NCI-H1930 (cell line): ENCODE measurements at places on chromosomes 1 and 21.

DNA sequence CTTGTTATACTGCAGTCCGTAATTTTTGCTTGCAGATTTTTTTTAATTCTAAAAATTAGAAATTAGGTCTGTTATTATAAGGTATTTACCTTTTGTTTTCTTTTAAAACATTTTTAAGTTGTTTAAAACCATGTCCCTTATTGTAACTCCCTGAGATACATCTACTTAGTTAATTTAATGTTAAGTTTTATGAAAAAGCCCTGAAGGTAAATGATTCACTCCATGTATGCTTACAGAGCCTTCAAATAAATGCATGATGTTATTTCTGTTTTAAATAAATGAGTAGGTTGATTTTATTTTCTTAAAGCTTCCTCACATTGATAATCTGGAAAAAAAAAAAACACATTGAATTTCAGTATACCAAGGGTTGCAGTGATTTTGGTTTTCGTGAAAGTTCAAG lies 7.5 kb downstream of the SRSF11 start:
- DNase-seq = no peak

GRCh38 chr1:93611668-93612067 lies 70.0 kb downstream of the BCAR3 start:
- DNase-seq = no peak

DNA sequence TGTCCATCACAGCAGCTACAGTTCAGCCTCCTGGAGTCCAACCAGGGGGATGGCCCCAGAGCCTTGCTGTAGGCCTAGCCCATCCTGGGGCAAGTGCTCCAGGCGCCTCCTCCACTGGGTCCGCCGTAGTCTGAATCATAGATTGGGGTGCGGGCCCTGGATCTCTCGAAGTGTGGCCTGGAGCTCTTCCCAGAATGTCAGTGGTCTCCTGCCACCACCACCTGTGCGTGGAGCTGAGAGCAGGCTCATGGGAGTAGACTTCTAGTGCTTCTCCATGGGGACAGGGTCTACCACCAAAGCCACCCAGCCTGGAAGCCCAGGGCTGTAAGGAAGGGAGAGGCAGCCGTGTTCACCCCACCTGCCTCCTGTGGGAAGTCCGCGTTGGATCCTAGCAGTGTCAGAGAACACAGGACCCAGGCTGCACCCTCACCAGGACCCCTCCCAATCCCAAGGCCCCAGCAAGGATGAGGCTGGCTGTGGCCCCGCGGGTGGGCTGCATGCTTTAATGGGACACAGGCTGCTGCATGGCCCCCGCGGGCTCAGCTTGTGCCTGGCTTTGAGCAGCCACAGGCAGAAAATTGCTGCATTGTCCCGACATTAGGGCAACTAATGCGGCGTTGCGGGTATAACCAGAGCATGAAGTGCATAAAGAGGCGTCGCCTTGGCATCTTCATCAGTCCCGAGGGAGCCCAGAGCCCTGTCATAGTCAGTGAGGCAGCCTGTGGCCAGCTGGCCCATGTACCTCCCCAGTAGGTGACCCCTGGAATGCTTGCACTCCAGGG lies 735 bp upstream of the HES3 start:
- no peak for DNase-seq

- DNase-seq = no peak
Observed at GRCh38 chr21:15159382-15160020, 94.7 kb upstream of the NRIP1 start.

GRCh38 chr1:66982561-66983260 lies 57.9 kb downstream of the MIER1 start:
- no peak for DNase-seq

- DNase-seq = no peak
Observed at GRCh38 chr21:40517646-40518045, 329.3 kb downstream of the DSCAM start.

GRCh38 chr1:42888013-42888633 lies 41.7 kb downstream of the ZNF691 start:
- no peak for DNase-seq

GRCh38 chr1:63888984-63889383 lies 115.2 kb downstream of the ROR1 start:
- no peak for DNase-seq

GRCh38 chr1:20276485-20277159 lies 14.1 kb upstream of the VWA5B1 start:
- DNase-seq = no peak

GRCh38 chr1:245803666-245804037 lies 648.9 kb downstream of the KIF26B start:
- no peak for DNase-seq

GRCh38 chr1:84299536-84300170 lies 1.9 kb upstream of the SAMD13 start:
- DNase-seq = no peak

- DNase-seq = no peak
Observed at GRCh38 chr1:32045772-32046171, 27.0 kb upstream of the TMEM39B start.

DNA sequence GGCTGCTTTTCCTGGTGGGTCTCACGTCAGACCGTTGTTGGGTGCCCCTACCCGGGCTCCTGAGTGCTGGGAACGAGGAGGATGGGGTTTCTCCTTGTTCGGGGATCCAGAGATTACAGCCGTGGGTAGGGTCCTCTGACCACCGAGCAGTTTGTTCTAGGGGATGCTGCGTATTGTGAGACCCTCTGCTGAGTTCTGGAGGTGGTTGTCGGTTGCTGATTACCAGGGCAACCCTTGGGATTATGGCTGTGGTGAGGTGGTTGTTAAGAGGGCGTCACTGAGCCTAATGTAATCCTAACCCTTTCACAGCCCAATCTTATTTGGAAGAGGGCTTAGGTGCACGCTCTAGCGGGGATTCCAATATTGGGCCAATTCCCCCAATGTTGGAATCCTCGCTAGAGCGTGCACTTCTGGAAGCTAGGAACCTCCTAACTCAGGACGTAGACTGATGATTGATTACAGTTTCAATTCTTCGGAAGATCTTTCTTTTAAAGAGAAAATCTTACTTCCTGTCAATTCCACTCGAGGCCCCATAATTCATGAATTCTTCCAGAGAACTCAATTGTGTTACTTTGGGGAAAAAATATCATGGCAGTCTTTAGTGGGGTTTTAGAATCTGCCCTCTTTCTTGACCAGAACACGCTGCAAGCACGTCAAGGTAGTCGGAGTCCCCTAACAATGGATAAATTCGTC lies 483 bp downstream of the TCEANC2 start:
- DNase-seq = no peak

DNA sequence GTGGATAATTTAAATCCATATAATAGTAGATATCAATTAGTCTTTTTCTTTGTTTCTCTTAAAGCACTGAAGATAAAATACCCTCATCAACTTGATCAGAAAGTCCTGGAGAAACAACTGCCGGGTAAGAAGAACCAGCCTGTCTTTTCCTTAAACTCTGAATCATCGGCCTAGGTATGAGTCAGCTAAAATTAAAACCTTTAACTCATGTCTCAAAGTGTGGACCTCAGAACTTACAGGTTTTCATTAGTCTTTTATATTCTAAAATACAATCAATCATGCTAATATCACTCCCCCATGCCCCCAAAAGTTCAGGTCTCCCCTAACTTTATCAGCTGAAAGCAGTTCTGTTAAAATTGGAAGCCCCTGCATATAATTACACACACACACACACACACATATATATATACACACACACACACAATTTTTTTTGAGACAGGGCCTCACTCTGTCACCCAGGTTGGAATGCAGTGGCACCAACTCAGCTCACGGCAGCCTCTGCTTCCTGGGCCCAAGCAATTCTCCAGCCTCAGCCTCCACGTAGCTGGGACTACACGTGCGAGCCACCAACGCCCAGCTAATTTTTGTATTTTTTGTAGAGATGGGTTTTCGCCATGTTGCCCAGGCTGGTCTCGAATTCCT lies 61.3 kb downstream of the B3GALNT2 start:
- no peak for DNase-seq

DNA sequence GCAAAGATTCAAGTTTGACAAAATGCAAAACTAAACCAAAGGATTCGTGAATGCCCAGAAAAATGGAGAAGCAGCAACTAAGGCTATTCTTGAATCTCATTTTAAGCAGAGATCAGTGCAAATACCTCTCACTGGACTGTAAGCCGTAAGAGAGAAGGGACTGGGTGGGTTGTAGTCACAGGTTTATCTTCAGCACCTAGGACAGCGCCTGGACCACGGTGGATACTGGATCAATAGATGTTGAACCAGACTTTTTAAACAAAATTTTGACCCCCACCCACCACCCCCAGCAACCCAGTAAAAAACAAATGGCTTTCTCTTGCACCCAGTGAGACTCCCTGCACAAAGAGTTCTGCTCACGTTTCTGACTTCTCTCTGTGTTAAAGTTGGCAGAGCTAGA lies 347.1 kb downstream of the AJAP1 start:
- no peak for DNase-seq

DNA sequence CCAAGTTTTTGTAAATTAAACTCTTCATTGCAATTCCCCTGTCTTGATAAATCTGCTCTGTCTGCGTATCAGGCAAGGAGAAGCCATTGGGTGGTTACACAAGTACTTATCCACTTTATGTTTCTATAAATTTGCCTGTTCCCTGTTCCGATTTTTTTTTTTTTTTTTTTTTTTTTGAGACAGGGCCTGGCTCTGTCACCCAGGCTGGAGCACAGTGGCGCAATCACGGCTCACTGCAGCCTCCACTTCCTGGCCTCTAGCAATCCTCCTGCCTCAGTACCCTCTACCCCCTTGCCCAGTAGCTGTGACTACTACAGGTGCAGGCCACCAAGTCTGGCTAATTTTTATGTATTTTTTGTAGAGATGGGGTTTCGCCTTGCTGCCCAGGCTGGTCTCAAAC lies 11.1 kb upstream of the CSRP1 start:
- DNase-seq = no peak

GRCh38 chr1:67892476-67893125 lies 59.3 kb upstream of the GNG12 start:
- no peak for DNase-seq

- DNase-seq = no peak
Observed at GRCh38 chr1:203317429-203318228, 12.3 kb downstream of the BTG2 start.

DNA sequence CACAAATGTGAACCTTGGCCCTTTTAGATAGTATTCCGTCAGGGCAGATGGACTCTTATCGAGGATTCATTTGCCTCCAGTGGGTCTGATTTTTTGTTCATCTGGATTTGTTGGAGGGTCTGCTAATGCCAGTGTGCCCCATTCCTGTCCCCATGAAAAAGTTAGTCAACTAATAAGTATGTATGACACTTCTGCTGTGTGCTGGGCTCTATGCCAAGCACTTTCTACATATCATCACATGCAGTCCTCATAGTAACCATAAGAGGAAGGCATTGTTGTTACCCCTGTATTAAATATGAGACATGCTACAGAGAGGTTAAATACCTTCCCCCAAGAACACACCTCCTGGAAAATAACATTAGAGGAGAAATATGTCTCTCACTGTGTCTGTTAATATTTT lies 46.6 kb upstream of the MAB21L3 start:
- no peak for DNase-seq

GRCh38 chr21:45826676-45827301 lies 154.8 kb upstream of the COL6A1 start:
- DNase-seq = no peak

DNA sequence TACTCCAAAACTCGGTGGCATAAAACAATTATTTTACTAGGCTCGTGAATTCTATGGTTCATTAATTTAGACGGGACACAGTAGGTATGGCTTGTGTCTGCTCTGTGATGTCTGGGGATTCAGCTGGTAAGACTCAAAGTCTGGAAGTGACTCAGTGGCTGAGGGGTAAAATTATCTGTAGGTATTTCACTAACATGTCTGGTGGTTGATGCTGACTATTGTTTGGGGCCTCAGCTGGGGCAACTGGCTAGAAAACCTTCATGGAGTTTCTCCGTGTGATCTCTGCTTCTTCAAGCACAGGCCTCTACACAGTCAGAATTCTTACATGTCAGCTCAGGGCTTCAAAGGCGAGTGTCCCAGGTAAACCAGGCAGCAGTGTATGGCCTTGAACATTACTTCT lies 41.2 kb upstream of the KLF17 start:
- no peak for DNase-seq

DNA sequence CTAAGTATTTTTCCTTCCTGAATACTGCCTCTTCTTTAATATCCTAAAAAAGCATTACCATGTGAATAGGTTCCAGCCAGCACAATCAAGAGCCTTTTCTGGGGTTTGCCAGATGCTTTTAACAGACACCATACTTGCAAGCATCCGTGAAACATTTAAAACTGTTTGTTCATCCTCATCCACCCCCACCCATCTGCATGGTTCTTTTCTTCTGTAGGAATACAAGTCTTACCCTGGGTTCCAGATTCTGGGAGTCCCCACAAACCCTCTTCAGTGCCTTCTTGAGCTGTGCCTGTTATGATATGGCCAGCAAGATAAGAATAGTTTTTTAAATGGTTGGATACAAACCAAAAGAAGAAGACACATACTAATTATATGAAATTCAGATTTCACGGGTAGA lies 354.9 kb upstream of the PLXNA2 start:
- no peak for DNase-seq

DNA sequence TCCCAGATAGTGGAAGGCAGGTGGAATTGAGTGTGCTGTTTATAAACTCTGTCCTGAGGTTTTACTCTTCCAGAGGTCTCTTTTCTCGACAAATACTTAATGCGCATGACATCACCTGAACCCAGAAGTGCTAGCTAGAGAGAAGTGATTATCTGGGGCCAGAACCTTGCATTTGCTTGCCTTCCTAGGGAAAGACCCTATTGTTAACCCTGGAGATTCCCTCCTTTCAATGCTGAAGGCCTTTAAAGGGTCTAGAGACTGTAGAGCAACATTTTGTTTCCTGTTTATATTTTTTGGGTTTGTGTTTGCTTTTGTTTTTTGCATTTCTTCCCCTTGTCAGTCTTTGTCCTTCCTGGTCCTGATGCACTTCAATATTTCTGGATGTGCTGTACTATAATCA lies 36.2 kb downstream of the ATP2B4 start:
- no peak for DNase-seq

- DNase-seq = no peak
Observed at GRCh38 chr1:56939209-56939608, 26.6 kb downstream of the C8B start.

GRCh38 chr1:229624521-229625070 lies 1.3 kb downstream of the TAF5L start:
- no peak for DNase-seq

GRCh38 chr1:115224636-115225035 lies 113.4 kb downstream of the NGF start:
- DNase-seq = no peak

- DNase-seq = no peak
Observed at GRCh38 chr1:33143698-33144097, 38.1 kb downstream of the TRIM62 start.

DNA sequence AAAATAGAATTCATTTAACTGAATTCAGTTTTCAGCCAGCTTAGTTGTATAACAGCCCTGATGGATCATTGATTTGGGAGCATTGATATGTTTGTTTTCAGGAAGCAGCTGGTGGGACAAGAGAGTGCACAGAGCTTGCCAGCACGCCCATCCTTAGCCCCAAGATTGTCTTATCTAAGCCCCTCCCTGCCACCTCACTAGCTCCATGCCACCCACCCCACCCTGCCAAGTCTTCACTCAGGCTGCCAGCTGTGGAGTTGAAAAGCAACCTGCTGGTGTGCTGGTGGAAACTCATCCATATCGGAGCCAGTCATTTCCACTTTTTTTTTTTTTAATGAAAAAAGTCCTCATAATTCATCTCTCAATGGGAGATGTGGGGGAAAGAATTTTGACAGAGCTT lies 11.8 kb downstream of the KIRREL1 start:
- no peak for DNase-seq

- no peak for DNase-seq
Observed at GRCh38 chr1:28530456-28530855, 22.4 kb upstream of the TRNAU1AP start.
